A549 (cell line): ENCODE measurements at places on chromosomes 5 and 9.

- DNase-seq, result no peak
Measured at GRCh38 chr9:83271665-83272071, 208.7 kb upstream of the RASEF start.

- no peak for DNase-seq
Measured at GRCh38 chr5:68230285-68230684, 14.7 kb downstream of the PIK3R1 start.

GRCh38 chr5:149466457-149466972 lies 84.7 kb downstream of the CSNK1A1 start:
- peak; percentile 65 for DNase-seq

- no peak for DNase-seq
Measured at GRCh38 chr5:64292611-64293215, 127.1 kb downstream of the RNF180 start.

DNA sequence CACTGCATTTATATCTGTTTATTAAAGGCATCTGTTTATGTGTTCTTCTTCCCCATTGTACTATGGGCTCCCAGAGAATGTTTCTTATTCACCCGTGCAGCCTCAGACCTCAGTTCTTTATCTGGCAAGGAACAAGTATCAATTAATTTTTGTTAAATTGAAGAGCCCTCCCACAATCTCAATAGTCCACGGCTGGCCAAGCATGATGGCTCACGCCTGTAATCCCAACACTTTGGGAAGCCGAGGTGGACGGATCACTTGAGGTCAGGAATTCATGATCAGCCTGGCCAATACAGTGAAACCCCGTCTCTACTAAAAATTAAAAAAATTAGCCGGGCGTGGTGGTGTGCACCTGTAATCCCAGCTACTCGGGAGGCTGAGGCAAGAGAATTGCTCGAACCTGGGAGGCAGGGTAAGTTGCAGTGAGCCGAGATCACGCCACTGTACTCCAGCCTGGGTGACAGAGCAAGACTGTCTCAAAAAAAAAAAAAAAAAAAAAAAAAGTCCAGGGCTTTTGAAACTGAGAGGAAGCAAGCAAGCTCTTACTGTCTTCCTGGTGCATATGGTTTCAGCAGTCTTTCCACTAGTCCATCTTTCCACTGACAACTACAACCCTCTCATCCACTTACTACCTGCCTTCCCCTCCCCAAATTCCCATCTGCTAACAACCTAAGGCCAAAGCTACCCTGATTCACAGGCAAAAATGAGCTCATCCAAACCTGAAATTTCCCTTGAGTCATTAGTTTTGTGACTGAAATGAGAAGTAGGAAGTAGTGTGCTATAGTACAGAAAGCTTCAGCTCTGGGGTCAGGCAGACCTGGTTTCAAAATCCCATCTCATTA lies 2.3 kb upstream of the HK3 start:
- no peak for DNase-seq

GRCh38 chr5:102681403-102681983 lies 73.6 kb upstream of the PAM start:
- peak; percentile 25 for DNase-seq

- no peak for DNase-seq
Measured at GRCh38 chr5:97095318-97095732, 47.1 kb downstream of the LIX1 start.

- no peak for DNase-seq
Measured at GRCh38 chr9:14452539-14452938, 138.6 kb upstream of the NFIB start.

- no peak for DNase-seq
Measured at GRCh38 chr5:68392617-68393016, 177.1 kb downstream of the PIK3R1 start.
